ENCODE measurements at places on chromosomes 7 and 10. TPM values are rescaled to one million over a fixed set of nuclear protein-coding genes. Genes with fewer than 3 reads are reported as not detected.

Gene PTPRZ1
- 237 TPM for total RNA-seq

Gene BMS1
- total RNA-seq = 15.2 TPM

Gene CLCN1
- total RNA-seq = not detected

Gene IFT22
- total RNA-seq = 66.0 TPM

Gene MMRN2
- total RNA-seq = 33.5 TPM

Gene AKR1D1
- not detected for total RNA-seq

Gene RAMP3
- total RNA-seq = 11.1 TPM

Gene GDF10
- 6.6 TPM for total RNA-seq

GRCh38 chr10:75954486-75954885 is 523.1 kb downstream of the LRMDA start:
- no peak for DNase-seq

DNA sequence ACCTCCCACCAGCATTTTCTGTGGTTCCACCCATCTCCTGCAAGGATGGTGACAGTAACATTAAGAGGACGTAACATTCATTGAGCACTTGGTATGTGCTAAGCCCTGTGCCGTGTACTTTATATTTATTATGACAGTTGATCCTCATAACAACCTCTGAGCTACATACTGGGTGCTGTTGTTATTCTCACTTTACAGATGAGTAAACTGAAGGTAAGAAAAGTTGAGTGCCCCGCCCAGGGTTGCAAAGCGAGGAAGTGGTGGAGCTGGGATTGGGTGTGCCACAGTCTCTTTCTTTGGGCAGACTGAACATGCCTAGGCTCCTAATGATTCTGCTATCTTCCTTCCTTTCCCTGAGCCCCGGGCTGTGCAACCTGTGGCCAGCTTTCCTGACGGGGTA is 107.4 kb downstream of the SH3PXD2A start:
- no peak for DNase-seq

GRCh38 chr10:75403939-75404814 is 2.6 kb upstream of the ZNF503 start:
- peak; percentile 44 for DNase-seq

DNA sequence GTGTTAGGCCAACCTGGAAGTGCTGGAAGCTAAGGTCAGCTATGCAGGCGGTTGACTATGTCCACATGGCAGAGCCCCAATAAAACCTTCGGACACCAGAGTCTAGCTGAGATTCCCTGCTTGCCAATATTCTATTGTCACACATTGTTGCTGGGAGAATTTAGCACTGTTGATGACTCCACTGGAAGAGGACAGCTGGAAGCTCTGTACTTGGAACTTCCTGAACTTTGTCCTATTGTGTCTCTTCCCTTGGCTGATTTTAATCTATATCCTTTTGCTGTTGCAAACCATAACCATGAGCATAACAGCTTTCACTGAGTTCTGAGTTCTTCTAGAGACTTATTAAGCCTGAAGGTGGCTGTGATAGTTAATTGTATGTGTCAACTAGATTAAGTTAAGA is 12.0 kb downstream of the XRCC2 start:
- DNase-seq = no peak

DNA sequence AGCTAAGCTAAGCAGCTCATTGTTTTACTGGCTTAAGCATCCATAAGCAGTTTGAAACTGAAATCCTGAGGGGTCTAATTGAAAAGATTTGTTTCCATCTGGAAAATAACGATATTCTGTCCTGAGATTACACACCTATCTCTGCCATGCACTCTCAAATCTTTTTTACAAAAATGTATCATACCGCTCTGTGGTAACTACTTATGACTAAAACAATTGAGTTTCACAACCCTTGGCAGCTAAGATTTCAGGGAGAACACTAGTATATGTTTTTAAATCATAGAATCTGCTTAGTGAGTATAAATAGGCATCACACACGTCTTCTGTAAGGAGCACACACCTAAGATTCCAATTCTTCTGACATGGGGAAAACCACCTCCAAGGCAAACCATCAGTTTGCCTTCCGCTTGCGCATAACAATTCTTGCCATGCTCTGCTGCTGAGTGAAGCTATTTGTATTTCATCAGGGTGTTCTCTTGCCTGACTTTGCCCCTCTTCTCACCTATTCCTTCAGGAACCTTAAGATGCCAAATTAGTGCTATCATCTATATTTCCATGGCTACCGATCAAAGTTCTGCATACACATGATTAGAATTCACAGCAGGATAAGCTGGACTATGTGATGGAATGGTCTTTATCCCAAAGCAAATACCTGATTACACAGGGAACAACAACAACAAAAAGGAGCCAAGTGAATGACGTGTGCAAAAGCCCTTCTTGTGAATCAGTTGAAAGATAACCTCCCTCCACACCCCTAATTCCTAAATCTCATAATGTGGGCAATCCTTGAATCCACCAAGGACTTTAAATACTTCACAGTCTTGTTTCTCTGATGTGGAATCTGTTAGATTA is 40.9 kb downstream of the PRPF18 start:
- no peak for DNase-seq

GRCh38 chr10:5910323-5911100 is 20.5 kb downstream of the FBH1 start:
- no peak for DNase-seq

DNA sequence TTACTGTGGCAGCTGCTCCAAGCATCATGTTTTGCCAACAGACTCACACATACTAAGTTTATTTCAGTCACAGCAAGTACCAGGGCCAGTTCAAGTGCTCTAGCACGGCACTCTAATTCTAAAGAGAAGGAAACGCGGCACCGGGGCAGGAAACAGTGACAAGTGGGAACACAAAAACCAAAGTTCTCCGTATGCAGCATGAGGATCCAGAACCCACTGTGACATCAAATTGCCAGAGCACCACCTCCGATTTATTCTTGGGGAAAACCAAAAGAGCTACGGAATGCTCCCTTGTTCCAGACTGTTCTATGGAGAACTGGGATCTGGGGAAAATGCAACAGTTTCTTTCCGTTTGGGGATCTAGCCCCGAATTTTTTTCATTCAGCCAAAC is 448 bp upstream of the PTER start:
- no peak for DNase-seq

- DNase-seq = peak; percentile 43
Observed at GRCh38 chr7:140121326-140121725, 55.5 kb downstream of the KDM7A start.

DNA sequence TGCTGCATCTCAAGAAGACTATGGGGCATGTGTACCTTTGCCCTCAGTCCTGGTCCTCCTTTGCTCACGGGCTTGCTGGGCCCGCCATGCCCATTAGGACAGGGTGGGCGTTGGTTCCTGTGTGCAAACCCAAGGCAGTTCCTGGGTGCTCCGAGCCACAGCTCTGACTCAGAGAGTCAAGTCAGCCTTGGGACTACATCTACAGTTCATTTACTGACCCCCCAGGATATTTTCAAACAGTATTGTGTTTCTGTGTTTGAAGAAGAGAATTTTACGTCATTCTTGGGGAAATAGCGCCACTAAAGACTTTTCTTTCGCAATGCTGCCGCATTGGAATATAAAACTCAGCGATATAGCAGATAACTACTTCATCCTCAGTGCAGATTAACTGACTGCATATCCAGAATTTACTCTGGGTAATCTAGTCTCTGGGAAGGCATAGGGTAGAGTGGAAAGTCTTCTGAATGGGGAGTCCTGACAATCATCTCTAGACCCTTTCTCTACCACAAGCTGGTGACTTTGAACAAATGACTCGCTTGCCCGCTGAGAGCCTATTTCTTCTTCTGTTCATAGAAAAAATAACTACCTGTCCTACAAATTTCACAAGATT is 638.9 kb upstream of the FZD8 start:
- DNase-seq = no peak

- DNase-seq = no peak
Observed at GRCh38 chr7:56074371-56074791, 10.3 kb downstream of the SUMF2 start.

DNA sequence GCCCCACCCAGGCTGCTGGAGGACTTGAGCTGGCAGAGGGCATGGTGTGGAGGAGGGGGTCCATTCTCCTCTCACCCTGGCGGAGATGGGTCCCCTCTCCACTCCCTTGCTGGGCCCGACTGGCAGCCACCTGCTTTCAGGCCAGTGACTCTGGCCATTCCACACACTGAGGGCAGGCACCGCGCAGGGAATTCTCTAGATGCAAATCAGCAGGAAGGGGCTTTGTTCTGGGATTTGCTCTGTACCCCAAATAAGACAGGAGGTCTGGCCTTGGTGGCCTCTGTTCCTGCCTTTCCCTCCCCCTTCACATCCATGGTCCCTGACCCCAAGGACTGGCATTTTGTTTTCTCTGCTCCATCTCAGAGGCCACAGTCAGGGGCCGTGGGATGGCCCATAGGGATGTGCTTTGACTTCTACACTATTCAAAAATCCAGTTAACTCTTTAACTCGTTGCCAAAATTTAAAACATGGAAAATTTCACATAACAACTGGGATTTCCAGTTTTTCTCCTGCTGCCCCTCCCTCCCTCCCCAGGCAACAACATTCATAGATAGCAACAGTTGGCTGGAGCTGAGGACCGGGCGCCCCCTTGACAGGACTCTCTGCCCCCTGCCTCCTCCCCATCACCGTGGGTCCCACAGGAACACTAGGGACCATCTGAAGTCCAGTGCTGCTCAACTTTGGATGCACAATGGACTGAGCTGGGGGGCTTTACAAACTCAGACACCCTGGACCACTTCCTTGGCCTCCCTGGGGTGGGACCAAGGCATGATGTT is 33.9 kb downstream of the PPIF start:
- DNase-seq = no peak

DNA sequence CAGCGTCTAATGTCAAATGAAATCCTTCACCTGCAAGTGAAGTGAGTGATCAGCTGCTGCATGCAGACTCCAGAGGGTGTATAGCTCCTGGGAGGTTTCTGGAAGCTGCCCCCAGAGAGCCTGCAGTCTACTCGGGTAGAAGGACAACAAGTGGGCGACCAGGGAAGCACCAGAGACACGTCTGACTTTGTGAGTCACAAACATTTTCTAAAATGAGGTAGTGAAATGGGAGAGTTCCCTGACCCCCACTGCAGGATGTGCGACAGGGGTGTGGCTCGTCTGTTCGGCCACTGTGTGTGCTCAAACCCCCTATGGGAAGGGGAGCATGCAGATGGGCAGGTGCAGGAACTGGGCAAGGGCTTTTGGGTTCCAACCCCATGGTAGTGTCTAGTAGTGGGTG is 177.1 kb upstream of the PRKCQ start:
- DNase-seq = no peak

- DNase-seq = no peak
Observed at GRCh38 chr10:132162021-132162531, 24.7 kb upstream of the DPYSL4 start.

GRCh38 chr10:120451968-120452367 is 5.1 kb upstream of the PLPP4 start:
- no peak for DNase-seq

DNA sequence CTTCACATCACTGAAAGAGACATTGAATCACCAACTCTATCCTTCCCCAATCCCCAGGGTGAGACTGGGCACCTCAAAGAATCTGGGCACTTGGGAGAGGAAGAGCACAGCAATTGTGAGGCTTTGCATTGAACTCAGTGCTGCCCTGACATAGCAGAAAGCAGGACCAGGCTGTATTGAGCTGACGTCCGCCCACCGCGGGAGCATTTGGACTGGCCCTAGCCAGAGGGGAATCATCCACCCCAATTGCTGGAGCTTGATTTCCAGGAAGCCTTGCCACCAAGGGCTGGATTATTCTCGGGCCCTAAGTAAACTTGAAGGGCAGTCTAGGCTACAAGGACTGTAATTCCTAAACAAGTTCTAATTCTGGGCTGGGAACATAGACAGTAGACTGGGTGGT is 416.3 kb upstream of the PHF14 start:
- DNase-seq = no peak

DNA sequence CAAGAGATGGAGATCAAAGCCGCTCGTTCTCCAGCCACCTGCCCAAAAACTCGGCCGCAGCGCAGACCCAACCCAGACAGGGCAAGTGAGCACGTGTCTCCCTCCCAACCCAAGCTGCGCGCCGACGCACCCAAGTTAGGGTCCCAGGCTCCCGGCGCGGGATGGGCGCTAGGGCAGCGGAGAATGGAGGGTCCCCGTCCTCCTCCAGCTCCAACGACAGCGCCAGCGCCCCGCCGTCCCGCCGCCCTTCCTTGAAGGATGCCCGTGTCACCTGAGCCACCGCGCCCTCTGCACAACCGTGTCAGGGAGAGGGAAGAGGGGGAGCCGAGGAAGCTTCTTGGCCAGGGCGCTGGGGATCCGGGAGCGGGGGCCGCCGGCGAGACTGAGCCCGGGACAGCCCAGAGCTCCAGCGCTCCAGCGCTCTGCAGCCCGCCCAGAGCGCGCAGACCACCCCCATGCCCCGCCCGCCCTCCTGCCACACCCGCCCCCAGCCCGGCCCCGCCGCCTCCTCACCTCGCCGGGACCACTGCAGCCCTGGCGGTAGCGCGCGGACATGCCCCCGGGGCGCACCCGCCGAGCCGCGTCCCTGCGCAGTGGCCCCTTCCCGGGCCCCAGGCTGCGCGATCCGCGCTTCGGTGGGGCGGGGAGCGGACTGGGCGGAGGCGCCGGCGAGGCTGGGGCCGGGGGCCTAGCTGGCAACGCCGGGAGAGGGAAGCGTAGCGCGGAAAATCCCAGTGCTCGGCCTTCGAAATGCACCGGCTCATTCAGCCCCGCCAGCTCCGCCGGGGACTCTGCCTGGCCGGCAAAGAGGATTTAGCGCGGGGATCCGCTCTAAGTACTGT is at the start of gene SLC16A12:
Gene SLC16A12 (minus strand): TSS at position 424 of the 842 bp plus-strand sequence. CDS start 73,016 bp downstream, outside the sequence.
- DNase-seq = peak; percentile 65

DNA sequence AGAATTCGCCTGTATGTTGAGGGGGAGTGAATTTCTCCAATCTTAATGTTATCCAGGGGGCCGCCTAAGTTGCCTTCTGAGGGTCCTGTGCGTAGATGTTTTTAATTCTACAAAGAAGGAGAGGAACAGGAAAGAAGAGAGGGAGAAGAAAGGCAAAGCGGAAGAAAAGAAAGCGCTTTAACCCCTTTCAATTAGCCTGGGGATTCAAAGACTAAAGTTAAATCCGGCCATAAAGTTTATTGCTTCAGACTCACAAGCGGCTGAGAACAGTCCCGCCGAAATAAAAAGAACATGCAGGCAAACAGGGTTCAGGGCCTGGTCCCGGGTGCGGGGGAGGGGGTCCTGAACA is 4.5 kb downstream of the HOXA5 start:
- no peak for DNase-seq

DNA sequence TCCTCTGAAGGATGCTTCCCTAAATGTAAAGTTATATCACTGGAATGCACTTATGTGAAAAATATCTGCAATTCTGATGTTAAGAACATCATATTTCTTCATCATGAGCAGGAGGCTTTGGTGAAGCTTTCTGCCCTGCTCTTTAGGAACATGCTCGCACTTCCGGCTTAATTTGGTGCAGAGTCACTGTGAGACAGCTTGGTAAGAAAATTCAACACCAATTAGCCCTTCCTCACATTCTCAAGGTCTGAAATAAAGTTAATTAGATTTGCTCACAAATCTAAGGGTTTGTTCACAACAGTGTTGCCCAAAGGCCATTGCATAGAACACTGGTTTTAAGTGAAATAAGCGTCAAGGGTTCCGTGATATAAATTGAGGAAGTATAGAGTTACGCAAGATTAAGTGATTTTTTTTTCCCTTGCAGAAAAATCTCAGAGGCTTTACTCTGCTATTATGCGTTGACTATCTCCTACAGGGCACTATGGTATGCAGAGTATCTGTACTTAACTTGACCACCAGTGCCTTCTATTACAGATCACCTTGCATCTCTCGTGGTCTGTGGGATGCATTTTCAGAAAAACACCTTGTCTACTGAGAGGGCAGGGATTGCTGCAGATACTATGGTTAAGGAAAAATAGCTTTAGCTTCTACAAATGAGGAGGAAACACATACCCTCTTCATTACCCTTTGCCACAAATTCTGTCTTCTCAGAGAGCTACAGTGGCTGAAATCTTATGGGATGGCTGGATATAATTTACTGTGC is 953.9 kb downstream of the TYW1 start:
- DNase-seq = no peak

All from spinal cord (tissue), 10 donors.